ENCODE measurements at places on chromosomes 11 and 22. TPM values are rescaled to one million over a fixed set of nuclear protein-coding genes. Genes with fewer than 3 reads are reported as not detected.

DNA sequence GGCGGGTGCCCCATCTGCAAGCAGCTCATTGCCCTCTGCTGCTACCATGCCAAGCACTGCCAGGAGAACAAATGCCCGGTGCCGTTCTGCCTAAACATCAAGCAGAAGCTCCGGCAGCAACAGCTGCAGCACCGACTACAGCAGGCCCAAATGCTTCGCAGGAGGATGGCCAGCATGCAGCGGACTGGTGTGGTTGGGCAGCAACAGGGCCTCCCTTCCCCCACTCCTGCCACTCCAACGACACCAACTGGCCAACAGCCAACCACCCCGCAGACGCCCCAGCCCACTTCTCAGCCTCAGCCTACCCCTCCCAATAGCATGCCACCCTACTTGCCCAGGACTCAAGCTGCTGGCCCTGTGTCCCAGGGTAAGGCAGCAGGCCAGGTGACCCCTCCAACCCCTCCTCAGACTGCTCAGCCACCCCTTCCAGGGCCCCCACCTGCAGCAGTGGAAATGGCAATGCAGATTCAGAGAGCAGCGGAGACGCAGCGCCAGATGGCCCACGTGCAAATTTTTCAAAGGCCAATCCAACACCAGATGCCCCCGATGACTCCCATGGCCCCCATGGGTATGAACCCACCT lies 28.0 kb upstream of the L3MBTL2 start:
- no peak for DNase-seq

TEAD1 gene
- total RNA-seq, result 78.1 TPM

GRCh38 chr11:111309215-111309915 lies 11.0 kb downstream of the POU2AF3 start:
- DNase-seq, result no peak

GRCh38 chr11:132674151-132674550 lies 858.1 kb downstream of the OPCML start:
- DNase-seq, result no peak

DNA sequence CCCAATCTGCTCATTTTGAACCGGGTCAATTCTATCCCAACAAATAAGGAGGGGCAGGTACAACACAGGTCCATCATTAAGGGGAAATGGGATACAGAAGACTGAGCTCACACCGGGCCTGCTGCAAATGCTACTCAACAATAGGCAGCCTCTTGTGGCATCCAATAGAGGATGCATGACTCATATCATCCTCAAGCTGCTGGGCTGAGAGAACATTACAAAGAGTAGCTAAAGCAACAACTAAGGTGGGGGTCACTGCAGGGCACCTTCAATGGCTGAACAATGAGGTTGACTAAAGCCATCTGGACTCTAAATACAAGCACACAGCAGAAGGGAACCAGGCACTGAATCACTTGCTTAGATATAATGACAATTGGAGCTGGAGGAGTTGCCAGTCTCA lies 130.1 kb upstream of the SYN3 start:
- DNase-seq, result no peak

RTN4RL2 gene
- total RNA-seq, result 3.4 TPM

PCNX3 gene
- total RNA-seq, result 25.9 TPM

DNA sequence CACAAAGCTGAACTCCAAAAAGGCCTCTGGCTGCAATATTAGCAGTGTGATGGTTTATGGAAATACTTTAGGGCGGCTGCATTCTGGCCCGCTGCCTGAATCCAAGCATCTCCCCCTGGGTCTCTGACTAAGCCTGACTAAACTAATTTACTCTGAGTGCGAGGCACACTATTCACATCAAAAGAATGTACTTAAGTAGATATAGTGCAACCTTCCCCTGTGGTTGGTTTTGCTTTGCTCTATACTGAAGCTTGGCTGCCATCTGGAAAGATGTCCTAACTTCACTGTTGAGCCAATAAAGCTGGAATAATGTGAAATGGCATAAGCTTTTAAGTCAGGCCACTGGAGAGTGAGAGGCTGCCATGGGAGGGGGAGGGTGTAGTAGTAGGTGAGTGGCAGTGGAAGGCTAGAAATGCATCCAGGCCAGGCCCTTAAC lies 321.6 kb downstream of the AASDHPPT start:
- DNase-seq, result no peak

DNA sequence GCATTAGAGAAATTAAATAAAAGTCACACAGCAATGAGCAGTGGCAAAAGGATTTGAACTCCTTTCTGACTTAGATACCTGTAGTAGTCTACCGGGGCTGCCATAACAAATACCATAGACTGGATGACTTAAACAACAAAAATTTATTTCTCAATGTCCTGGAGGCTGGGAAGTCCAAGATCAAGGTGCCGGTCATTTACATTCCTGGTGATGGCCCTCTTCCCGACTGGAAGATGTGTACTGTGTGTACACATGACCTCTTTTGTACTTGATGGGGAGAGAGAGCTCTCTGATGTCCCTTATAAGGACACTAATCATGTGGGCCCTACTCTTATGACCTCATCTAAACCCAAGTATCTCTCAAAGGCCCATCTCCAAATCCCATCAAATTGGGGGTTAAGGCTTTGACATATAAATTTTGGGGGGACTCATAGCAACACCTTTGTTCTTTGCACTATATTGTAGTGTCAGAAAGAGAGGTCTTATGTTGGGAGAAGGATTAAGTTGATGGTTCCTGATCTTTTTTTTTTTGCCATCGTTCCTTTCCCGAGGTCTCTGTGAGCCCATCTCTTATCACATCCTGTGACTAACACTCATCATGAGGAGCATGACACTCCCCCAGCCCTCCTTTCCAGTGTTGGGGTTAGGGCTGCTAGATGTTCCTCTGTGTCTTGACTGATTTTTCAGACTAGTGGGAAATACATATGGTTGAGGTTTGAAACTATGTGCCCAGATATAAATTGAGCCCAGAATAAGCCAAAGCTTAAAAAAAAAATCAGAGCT lies 104.3 kb downstream of the TRAF6 start:
- no peak for DNase-seq

GRCh38 chr11:72363112-72363511 lies 71.2 kb downstream of the CLPB start:
- no peak for DNase-seq

PARVG gene
- not detected for total RNA-seq

ARAP1 gene
- 85.2 TPM for total RNA-seq

AP2A2 gene
- total RNA-seq, result 36.1 TPM

DNA sequence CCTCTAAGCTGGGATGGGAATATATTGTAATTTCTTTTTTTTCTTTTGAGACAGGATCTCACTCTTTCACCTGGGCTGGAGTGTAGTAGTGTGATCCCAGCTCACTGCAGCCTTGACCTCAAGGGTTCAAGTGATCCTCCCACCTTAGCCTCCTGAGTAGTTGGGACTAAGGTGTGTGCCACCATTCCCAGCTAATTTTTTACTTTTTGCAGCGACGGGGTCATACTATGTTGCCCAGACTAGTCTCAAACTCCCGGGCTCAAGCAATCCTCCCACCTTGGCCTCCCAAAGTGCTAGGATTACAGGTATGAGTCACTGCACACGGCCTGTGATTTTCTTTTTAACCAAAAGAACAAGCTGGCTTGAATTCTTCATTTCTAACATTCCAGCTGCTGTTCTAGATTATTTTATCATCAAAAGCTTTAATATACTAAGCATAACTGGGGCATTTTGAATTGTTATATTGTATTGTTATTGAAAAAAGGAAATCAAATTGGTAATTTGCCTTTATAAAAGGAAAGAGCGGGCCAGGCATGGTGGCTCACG lies 26.8 kb upstream of the PPP2R1B start:
- no peak for DNase-seq

C11orf87 gene
- not detected for total RNA-seq

GRCh38 chr11:62909107-62909894 lies 11.9 kb downstream of the CHRM1 start:
- peak; percentile 95 for DNase-seq
